ENCODE measurements at places on chromosomes 12 and 14. TPM values are rescaled to one million over a fixed set of nuclear protein-coding genes. Genes with fewer than 3 reads are reported as not detected.

ANO2 gene
- total RNA-seq, result 13.5 TPM

OR4E2 gene
- not detected for total RNA-seq

NPFF gene
- not detected for total RNA-seq

CACNA1C gene
- total RNA-seq, result 0.05 TPM

TMEM63C gene
- not detected for total RNA-seq

KSR2 gene
- 0.47 TPM for total RNA-seq

KRT73 gene
- not detected for total RNA-seq

LRTM2 gene
- total RNA-seq, result not detected

IQSEC3 gene
- total RNA-seq, result not detected

HVCN1 gene
- total RNA-seq, result 4.1 TPM

ACOT4 gene
- total RNA-seq, result 1.4 TPM

TMEM30B gene
- total RNA-seq, result 0.20 TPM

NUDT14 gene
- total RNA-seq, result 53.9 TPM

JPH4 gene
- total RNA-seq, result not detected

LRRC10 gene
- total RNA-seq, result not detected

NYNRIN gene
- total RNA-seq, result 5.5 TPM

C12orf50 gene
- not detected for total RNA-seq
